Iris pigment epithelial cell (primary cell): ENCODE measurements at places on chromosomes 5 and 9.
A peak's percentile ranks its signal among the peaks of the same experiment; 100 is the strongest.

DNA sequence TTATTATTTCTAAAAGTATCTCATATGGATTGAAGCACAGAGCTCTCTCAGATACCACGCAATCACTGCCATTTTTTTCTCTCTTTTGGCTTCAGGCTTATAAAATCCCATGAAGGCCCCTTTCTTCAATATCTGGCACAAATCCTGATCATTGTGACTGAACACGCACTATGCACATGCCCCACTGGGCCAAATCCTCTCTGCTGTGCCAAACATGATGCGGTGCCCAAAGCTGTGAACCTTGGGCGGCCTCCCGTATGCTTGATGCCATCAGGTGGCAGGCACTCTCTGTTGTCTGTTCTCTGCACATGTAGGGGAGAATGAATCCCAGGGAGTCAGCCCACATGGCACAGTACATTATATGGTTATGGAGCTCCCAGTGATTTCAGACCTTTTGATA is 375.0 kb upstream of the RGMB start:
- DNase-seq: no peak

DNA sequence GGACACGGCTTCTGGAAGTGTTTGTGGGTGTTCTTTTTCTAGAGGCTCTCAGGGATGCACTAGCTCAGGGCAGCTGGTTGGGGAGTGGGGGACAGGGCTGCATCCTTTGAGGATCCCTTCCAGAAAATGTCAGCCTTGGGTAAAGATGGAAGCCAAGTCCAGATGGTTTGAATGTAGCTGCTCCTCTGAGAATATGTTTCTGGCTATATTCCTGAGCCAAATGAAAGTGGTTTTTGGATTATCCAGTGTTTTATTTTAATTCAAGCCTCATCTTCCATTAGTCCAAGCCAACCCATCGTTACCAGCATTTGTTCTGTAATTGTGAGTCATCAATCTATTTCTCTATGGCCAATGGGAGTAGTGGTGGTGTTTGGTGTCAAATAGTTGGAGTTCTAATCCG is 70.4 kb downstream of the SPRY4 start:
- no peak for DNase-seq

DNA sequence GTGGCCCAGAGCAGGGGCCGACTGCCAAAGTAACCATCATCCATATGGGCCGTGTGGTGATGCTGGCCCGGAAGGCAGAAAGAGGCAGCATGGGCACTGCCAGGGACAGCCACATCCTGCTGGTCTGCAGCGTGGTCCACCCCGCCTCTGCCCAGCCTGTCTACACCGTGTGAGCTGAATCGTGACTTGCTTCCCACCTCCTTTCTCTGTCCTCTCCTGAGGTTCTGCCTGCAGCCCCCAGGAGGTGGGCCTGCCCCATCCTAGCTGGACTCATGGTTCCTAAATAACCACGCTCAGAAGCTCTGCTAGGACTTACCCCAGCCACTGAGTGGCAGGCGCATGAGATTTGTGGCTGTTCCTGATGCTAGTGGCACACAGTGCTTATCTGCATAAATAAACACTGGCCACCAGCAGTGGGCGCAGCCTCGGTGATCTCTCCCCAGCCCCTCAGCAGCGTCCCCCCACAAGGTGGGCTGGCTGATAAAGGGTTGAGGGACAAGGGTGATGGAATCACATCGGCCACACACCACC is 22.6 kb upstream of the SUSD3 start:
- no peak for DNase-seq

- no peak for DNase-seq
Measured at GRCh38 chr5:1048861-1049838, 40.5 kb downstream of the NKD2 start.

DNA sequence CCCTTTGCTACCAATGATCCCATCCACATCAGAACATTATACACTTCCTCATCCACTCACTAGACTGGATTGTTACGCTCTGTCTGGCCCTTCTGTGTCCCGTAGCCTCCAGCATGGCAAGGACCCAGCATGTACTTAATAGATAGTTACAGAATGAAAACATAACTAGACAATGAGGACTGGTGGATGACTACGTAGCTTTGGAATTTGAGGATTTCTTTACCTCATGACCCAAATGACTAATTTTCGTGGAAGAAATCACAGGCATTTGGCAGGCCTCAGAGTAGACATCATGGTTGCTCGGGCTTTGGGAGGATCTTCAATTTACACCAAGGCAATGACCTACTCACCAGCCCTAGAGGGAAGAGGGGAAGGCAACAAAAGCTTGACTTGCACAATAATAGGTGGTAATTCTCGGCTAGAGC is 299.8 kb downstream of the TLE1 start:
- peak; percentile 98 for DNase-seq

- DNase-seq: peak; percentile 53
Measured at GRCh38 chr5:79845448-79846197, 145.4 kb downstream of the MTX3 start.

- DNase-seq: no peak
Measured at GRCh38 chr5:112581811-112582320, 155.8 kb upstream of the APC start.

DNA sequence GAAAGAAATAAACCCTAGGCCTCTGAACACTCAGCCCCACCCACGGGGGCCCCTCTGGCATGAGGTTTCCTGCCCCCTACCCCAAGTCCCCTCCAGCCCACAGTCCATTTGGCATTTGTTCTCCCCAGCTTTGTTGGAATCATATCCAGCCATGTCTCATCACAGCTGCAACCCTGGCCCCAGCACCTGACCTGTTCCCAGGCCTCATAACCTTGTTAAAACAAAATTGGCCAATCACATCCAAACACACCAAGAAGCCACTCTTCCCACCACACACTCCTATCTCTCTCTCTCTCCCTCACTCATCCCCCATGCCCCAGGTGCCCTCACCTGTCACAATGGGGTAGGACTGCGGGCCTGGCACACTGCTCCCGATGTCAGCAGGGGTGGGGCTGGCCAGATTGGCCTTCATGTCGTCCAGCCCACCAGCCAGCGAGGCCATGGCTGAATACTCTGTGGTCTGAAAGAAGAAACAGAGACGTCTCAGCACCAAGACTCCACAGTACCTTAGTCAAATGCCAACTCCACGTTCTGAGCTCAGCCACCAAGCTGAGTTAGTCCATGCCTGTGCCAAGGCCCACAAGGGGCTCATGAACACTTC is 110.9 kb downstream of the PAX5 start:
- DNase-seq: no peak

DNA sequence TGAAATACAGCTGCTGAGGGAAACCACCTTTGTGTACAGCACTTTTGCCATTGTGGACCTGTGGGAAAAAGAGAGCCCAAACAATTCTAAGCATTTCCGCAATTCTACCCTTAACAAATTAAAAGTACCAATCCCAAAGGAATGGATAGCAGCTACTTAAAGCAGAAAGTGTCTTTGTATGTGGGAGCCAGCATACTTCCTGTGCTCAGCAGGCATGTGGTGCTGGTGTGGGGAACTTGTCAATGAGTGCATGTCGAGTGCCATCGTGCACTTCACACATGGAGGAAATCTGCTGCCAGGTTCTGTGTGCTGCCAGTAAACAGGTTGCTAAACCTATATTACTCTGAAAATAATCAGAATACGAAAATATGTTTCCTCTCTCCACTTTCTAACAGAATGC is 399.0 kb downstream of the LRRC70 start:
- no peak for DNase-seq

DNA sequence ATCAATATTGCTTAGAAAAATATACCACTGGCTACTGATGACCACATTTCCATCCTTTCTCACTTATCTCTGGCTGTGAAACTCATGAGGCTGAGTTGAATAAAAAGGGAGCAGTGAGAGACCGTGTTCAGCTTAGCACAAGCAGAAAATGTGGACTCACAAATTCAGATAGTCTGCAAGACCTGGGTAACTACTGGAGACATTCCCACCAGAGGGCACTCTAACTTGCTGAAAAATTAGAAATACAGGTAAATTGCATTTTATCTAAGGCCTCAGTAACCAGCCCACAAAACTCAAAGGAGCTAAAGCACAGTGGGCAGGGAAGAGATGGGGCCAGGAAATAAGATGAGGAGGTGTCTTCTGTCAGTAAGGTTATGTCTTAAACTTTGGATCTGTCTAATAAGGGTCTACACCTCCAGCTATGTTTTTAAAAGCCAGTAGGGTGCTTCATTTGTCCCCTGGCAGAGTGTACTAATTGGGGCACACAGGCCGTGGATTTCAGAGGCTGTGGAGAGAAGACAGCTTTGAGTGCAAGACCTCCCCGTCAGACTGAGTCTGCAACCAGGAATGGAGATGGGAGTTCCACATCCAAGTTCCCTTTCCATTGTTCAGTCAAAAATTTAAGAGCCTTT is 8.7 kb upstream of the NDUFB6 start:
- DNase-seq: peak; percentile 72

- DNase-seq: peak; percentile 36
Measured at GRCh38 chr9:123438321-123438720, 82.3 kb downstream of the CRB2 start.

DNA sequence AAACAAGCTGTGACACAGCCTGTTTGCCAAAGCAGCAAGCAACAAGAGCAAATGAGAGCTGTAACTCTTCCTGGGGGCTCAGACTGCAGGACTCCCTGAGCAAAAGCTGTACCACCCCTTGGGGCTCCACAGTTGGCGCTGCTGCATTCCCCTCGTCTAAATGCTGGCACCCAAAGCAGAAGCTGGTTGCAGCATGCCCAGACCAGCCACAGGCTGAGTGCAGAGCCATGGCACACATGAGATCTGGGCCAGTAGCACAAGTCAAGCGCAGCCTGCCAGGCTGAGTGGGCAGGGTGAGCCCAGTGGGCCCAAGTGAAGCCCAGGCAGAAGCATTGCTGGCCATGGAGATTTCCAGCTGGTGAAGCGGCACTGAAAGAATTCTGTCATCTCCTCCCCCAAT is 157.3 kb upstream of the GRAMD2B start:
- no peak for DNase-seq

DNA sequence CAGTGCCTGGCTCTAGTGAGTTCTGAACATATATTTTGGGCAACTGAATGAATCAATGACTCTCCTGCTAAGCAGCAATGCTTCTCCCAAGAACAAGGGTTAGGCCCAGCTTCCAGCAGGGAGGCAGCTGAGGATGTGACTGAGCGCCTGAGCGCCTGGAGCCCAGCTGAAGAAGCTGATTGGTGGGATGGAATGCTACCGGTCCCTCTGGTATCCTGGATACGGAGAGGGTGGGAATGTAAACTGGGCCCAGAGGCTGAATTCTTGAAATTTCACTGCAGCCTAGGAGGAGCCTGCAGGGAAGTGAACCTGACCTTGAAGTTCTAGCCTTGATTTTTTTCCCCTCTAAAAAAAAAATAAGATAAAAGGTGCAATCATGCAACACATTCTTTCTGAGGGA is 43.2 kb downstream of the WWC1 start:
- peak; percentile 79 for DNase-seq

- no peak for DNase-seq
Measured at GRCh38 chr5:91941588-91941987, 558.5 kb upstream of the ARRDC3 start.

GRCh38 chr5:74394528-74394915 is 246.0 kb downstream of the ENC1 start:
- no peak for DNase-seq

DNA sequence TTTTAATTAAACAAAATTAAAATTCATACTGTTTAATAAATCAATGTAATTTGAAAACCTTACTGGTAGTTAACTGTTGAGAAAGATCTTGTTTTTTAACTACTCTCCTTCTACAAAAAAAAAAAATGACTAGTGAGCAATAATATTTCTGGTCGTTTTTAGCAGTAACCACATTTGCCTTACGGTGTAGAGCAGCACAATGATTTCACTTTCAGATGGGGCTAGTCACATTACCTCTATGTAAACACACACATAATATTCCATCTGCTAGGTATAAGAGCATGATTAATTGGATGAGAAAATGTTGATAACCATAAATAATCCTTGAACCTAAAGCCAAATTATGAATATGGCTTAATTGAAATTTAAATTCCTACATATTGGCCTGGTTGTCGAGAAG is 198.1 kb downstream of the CHSY3 start:
- DNase-seq: no peak

DNA sequence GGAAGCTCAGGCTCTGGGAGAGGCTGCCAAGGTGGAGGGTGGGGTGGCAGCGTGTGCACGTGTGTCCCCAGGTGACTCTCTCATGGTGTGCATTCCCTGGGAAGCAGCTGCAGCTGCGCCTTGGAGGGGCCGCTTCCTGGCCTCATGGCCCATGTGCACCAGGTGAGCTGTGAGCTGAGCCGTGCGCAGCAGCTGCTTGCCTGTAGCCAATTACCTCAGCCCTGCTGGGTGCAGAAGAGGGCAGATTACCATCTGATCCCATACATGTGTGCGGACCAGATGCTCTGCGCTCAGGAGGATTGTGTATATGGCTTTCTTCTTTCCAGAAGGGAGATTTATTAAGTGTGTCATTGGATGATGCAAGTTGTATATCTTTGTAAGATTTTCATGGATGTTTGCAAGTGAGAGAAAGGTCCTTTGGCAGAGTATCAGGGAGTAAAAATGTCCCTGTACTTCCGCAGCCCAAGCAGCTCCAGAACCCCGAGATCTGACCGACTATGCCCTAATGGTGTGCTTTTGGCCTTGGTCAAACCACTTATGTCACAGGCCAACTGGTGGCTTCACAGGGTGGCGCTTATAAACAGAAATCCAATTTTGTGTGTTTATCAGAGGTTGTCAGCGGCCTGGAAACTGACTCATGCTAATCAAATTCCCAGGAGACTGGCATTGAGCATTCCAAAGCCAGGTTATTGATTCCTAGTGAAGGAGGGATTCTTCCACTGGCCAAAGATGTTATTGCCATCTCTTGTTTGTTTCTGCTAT is 229.3 kb downstream of the GOLPH3 start:
- no peak for DNase-seq

DNA sequence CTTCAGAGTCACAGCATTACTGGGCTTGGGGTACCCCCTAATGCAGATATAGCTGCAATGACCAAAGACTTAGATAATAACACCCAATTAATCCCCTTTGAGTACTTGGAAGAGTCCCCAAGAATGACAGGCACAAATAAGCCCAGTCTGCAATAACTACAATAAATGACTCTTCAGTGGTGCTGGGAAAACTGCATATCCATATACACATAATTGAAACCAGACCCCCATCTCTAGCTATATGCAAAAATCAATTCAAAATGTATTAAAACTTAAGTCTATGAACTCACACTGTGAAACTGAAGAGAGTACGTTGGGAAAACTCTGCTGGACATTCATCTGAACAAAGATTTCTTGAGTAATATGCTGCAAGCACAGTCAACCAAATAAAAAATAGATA is 422.5 kb downstream of the CDH18 start:
- no peak for DNase-seq

GRCh38 chr9:111922324-111923013 is 25.9 kb downstream of the UGCG start:
- no peak for DNase-seq

DNA sequence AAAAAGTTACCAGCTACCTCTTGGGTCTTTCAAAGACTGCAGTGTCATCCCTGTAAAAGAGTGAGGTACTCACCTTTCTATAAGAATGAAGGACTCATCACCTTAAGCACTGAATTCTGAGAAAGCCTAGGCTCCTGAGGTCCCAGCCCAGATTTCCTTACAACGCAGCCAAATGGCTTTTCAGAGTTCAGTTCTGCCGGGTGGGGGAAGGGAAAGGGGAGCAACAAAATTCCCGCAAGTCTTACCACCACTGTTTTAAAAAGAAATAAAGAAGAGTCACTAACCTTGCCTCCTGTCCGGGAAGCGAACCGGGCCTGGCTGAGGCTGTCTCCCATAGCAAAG is 373 bp downstream of the ADAMTS12 start:
- DNase-seq: no peak

- peak; percentile 55 for DNase-seq
Measured at GRCh38 chr5:54862036-54862435, 123.4 kb downstream of the ESM1 start.

- DNase-seq: no peak
Measured at GRCh38 chr9:78130853-78131252, 99.2 kb upstream of the GNAQ start.

GRCh38 chr9:84922051-84922450 is 252.5 kb downstream of the NTRK2 start:
- peak; percentile 9 for DNase-seq
